ENCODE measurements at places on chromosomes 11 and 22.

DNA sequence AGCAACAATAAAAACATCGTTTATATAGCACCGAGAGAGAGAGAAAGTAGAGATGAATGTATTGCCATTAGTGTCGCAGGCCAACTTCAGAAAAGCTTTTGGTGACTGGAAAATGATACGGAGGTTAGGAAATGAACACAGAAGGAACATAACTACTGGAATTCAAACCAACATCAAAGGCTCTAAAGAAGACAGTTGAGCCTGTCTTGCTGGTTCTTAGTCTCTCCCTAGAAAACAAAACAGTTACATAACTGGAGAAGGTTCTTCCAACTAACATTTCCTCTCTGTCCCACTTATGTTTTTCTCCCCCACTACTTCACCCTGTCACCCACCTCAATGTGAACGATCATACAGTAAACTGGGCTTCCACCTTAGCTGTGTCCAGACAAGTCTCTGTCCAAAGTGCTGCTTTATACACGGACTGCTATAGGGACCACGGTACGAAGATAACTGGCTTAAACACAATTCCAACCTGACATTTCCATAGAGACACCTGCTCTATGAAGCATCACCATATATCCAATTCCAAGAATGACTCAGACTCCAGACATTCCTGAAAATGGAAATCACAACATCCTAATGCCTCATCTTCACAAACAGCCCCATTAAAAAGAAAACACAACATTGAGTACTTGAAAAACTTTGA lies 85.2 kb upstream of the ARHGAP32 start:
- DNase-seq: no peak

DNA sequence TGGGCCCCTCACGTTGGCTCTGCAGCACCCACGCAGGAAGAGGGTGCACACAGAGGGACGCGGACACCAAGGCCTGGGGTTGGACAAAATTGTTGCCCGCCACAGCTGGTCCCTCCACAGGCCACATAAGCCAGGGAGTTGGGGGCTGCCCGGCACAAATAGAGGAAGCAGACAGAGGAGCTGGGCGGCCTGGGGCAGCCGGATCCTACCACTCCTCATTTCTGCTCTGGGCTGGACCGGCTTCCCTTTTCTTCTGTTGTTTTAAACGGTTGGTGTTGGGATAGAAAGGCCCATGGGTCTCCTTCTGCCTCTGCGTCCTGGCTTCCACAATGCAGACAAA lies 36.4 kb upstream of the LINC01488 start:
- DNase-seq: no peak

DNA sequence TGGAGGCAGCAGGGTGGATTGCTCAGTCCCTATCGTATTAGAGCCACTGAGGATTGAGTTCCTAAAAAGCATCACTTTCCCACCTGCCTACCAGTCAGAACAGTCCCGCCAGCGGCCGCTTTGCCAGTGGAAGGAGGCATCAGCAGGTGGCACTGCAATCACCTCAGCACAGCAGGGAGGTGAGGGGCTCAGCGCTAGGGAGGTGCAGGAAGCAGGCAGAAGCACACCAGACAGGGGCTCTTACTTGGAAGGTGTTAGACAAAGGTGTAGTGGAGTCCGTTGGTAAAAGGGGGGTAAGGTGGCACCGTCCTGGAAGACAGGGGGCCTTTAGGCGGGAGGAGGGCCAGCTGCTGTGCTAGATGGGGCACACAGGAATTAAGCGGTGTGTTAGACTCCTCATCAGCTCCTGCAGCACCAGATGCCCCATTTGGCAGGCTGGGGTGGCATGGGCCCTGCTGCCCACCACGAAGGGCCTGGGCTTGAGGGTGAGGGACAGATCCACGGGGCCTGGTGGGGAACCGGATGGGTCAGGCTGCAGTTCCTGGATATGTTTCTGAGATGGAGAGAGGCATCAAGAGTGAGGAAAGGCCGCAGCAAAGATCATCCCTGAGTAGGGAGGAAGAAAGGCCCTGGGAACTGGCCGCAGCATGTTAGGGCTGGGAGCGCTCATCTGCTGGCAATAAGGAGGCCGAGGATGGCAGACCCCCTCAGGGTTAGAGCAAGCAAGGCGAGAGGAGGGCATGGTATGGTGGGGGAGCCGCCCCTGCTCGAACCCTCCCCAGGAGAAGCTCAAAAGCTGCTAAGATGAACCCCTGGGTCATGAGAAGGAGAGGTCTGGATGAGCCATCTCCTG lies 42.5 kb downstream of the C11orf58 start:
- no peak for DNase-seq

DNA sequence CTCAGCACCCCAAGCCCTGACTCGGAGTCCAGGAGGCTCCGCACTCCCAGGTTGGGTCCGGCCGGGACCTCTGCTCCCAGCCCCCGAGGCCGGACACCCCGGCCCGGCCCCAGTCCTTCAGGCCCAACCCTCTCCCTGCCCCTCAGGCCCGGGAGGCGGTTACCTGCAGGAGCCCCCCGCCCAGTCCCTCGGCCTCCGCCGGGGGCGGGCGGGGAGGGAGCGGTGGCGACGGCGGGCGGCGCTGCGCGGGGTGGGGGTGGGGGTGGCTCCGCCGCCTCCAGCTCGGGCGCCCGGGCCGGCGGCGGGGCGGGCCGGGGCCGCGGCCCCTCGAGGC lies 310 bp downstream of the TCF20 start:
- DNase-seq: peak; percentile 7

- DNase-seq: no peak
Measured at GRCh38 chr11:832529-833113, at the start of gene CD151. Gene CD151 (plus strand): TSS chr11:832952. CDS start chr11:836070, 3,118 bp downstream.

- no peak for DNase-seq
Measured at GRCh38 chr11:8362491-8362890, 98.8 kb upstream of the LMO1 start.

- DNase-seq: no peak
Measured at GRCh38 chr22:44002324-44002723, 21.8 kb upstream of the PARVB start.

DNA sequence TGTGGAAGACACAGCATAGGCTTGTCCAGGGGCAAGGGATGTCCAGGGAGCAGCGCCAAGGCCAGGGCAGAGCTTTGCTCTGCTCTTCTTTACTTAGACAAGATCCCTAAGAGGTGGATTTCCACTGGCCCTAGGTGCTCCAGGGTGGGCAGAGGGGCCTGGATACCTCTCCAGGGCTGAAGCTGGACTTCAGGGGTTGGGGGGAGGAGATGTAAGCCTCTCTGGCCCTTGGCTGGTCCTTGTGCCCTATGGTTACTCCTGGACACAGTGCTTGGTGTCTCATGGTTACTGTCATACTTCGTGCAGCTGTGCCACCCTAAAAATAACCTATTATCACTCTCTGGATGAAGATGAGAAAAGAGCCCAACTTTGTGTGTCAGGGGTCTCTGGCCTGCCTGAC lies 12.9 kb upstream of the KCNJ11 start:
- no peak for DNase-seq

DNA sequence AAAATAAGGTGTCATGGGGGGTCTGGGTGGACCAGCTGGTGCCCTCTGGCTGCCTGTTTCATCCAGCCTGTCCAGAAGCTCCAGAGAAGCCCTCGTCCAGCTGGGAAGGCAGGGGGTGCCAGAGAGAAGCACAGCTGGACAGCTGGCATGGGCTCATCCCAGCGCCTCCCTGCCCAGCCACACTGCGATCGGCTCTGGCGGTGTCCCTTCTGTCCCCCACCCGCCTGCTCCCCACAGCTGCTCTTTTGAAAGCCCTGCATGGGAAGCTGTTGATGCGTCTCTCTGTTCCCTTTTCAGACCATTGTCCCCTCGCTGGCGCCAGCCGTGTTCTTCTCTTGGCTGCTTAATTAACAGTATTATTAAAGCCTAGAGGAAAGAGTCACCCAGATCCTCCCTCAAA lies 86.5 kb downstream of the MN1 start:
- no peak for DNase-seq

GRCh38 chr11:86885311-86885710 lies 69.9 kb downstream of the FZD4 start:
- DNase-seq: no peak

DNA sequence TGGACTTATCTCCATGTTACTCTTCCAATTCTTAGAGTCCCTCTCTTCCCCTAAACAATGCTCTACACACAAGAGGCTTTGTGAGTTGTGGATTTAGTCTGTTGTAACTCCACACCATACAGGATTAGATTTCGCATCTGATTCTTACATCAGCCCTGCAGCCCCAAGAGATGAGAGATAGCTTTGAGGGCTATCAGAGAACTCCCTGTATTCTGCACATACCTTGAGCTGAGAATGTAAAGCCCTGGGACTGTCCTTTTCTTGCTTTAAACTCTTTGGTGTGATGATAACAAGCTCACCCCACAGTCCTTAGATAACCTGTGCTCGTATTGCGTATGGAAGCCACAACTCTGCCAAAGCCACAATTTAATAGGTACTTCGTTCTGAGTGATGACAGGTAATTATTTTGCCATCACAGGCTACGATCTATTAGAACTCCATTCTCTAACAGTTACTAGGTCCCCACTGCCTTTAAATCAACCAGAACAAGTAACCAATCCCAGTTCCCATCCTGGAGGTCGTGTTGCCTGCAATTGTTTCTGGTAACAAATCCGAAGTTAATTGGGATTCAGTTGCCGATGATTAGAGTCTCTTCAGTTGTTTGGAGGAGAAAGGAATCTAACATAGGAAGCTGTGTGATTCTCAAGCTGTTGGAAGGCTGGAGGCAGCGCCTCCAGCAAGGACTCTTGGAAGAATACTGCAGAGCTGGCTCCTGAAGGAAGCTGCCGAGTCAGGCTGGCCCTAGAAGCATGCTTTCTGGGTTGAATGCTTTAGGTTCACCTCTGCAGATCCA lies 1.3 kb upstream of the PARVG start:
- no peak for DNase-seq

DNA sequence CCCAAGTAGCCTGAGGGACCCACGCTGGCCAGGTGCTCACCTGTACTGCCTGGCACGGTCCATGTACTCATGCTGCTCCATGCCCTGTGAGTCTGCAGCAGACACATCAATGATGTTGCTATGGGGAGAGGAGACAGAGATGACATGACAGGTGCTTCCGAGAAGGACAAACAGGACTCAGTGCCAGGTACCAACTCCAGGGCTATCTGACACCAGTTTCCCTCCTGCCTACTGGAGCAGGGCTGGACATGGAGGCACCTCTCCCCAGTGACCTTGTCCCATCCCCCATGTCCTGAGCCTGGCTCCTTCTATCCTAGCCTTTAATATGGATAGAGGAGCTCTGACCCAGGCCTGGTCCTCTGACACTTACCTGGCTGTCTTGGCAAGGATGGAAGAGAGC lies 4.4 kb downstream of the LAMTOR1 start:
- DNase-seq: no peak

Measured in activated CD4-positive, alpha-beta T cell treated with anti-CD3 and anti-CD28 coated beads, Interleukin-2, Interleukin-4, amounts not matched to agents 100 ng/mL and 50 ng/mL, durations not matched to agents 16 hours and 8 hours (primary cell).